RPMI7951 (cell line): ENCODE measurements at places on chromosomes 1 and 21. TPM values are rescaled to one million over a fixed set of nuclear protein-coding genes. Genes with fewer than 3 reads are reported as not detected.

KRTAP13-2 gene
- total RNA-seq, result not detected in 2 replicates

FAM229A gene
- 0.29 and 0.84 TPM in 2 replicates for total RNA-seq

- DNase-seq, result no peak
These were observed 112.9 kb downstream of the DAB1 start for GRCh38 chr1:57311006-57311405.

DNA sequence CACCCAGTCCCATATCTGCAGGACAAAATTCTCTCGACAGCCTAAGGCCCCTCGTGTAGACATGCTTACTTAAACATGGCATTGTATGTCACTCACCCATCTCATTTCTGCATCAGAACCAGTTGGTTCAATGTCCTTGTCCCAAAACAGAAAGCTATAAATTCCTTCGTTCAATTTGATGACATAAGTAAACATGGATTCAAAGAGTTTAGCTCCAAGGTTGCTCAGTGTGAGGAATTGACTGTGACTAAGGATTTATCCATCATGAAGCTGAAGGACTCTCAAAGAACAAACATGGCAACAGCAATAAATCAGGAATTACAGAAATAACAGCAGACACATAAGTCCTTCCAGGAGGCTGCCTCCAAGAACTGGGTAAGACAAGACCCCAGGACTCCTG, 237.2 kb downstream of the TOMM20 start:
- no peak for DNase-seq

GRCh38 chr1:7470904-7471638, 300.0 kb upstream of the VAMP3 start:
- peak; percentile 99 for DNase-seq

DNA sequence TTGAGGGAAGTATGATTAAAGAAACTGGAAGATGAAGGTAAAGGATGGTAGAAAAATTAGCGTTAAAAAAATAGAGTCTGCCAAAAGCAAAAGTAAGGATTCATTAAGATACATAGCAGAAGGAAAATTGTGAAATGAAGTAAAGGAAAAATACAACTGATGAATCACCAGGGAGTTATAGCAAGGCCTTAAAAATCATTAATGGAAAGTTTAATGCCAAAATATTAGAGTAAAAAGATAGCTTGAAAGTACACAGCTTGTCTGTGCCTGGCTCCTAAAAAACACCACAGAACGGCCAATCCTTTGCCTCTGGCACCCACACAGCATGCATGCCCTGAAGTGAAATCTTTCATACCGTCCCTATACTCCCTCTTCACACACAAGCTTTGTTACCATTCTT, 66.9 kb upstream of the APOBEC4 start:
- no peak for DNase-seq
